Fibroblast of villous mesenchyme (primary cell): ENCODE measurements at places on chromosomes 4 and X. TPM values are rescaled to one million over a fixed set of nuclear protein-coding genes. Genes with fewer than 3 reads are reported as not detected.

DNA sequence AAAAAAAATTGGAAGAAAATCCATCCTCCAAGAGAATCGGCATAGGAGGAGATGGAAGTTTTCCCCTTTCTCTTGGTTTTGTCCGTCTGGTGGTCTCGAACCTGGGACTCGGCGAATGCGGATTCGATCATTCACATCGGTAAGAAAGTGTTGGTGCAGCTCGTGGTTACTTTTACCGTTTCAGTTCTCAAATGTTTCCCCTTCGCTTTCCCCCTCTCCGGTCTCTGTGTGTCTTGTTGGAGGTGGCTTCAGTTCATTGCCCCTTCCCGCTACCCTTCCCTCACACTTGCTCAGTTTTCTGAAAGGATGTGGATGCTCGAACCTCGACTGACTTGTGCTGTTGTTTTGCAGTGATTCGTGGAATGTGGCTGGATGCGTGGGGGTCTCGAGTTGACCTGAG lies 840 bp downstream of the GRID2 start:
- DNase-seq = no peak

- DNase-seq = peak; percentile 8
Observed at GRCh38 chr4:158208963-158209640, 1.2 kb upstream of the TMEM144 start.

SGCB gene
- total RNA-seq = 21.3 and 37.6 TPM in 2 replicates

CT83 gene
- total RNA-seq = not detected in 2 replicates

SMIM10 gene
- 4.3 and 6.8 TPM in 2 replicates for total RNA-seq

GRCh38 chr4:70859066-70859465 lies 19.4 kb upstream of the GRSF1 start:
- DNase-seq = no peak
